ENCODE measurements at places on chromosomes 6 and 20.

DNA sequence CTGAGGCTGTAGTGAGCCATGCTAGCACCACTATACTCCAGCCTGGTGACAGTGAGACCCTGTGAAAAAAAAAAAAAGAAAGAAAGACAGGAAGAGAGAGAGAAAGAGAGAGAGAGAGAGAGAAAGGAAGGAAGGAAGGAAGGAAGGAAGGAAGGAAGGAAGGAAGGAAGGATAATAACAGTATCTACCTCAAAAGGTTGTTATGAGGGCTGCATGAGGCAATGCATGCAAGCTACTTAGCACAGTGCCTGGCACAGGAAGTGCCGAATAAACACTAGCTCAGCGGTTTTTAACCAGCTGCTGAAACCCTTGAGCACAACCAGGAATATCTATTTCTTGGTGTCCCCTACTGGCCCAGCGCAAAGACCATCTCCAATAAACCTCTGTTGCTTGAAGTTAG is 62.3 kb upstream of the TBC1D7 start:
- no peak overlapping the region for H3K4me3 ChIP-seq
- peaks cover 9% of the 10 kb centered on the region for H3K4me1 ChIP-seq
- DNase-seq = no peak
- H3K27ac ChIP-seq = no peak overlapping the region

DNA sequence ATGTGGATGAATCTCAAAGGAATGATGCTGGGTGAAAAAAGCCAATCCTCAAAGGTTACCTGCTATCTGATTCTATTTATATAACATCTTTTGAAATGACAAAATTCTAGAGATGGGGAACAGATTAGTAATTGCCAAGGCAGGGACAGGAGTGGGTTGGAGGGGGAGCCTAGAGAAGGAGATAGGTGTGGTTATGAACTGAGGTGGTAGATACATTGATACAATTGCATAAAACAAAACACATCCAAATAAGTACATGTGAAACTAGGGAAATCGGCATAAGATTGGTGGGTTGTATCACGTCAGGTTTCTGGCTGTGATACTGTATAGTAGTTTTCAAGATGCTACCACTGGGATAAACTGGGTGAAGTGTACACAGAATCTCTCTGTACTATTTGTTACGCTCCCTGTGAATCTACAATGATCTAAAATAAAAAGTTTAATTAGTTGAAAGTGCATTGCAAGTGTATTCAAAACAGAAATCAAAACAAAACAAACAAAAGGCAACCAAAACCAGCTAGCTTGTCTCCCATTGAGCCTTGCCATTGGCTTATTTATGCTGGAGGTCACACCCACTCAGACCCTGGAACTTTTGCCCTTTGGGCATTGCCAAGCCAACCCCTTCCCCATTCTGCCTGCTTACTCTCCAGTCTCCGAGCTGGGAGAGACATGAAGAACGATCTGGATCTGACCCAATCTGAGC is 27.8 kb downstream of the PPP1R16B start:
- no peak for DNase-seq
- no peak overlapping the region for H3K27ac ChIP-seq
- H3K4me1 ChIP-seq = no peaks in the 10 kb centered on the region
- no peak overlapping the region for H3K4me3 ChIP-seq
- no peaks in the 10 kb centered on the region for H3K36me3 ChIP-seq
- H3K27me3 ChIP-seq = no peaks in the 10 kb centered on the region

DNA sequence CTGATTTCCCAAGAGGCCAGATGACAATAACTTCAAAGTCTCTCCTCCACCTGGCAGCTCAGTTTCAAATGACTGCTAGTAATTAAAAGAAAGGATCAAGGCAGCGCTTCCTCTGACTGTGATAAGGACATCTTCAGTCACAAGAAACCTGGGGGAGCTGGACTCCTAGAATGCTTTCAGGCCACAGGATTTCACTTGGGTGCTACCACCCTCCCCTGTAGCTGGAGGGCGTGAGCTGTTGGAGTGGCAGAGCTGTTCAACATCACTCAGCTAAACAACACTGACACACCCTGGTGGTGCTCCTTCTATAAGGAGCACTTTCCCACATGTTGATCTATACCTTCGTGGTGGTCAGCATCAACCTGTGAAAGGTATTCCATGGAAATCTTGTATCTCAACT is 2.2 kb upstream of the CNR1 start:
- peaks cover 3% of the 10 kb centered on the region for H3K4me1 ChIP-seq
- no peak overlapping the region for H3K4me3 ChIP-seq
- no peaks in the 10 kb centered on the region for H3K36me3 ChIP-seq
- DNase-seq = no peak
- no peak overlapping the region for H3K27ac ChIP-seq

DNA sequence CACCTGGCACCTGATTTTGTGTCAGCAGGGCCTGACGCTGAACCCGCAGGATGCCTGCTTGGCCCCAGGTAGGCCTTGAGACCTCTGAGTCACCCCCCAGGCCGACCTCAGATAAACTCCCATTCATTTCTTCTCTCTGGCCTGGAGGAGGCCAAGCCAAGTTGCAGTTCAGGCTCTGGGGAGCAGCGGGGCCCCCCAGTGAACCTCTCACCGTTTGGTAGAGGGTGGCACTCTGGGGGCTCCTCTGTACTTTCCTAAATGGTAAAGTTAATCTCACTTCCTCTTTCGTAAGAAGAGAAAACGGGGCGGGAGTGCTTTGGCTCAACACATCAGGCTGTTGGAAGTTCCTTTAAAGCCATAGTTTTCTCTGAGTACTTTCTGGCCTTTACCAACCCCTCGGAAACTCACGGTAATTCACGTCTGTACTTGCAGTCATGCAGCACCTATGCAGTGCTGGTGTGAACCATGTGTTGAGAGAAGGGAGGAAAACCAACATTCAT is 2.8 kb downstream of the SIRPA start:
- no peak overlapping the region for H3K4me3 ChIP-seq
- peak overlapping the region; percentile 40 for H3K27ac ChIP-seq
- H3K27me3 ChIP-seq = no peaks in the 10 kb centered on the region
- no peaks in the 10 kb centered on the region for H3K4me1 ChIP-seq
- peak; percentile 27 for DNase-seq

All from colonic mucosa (tissue), 4 donors.